ENCODE measurements at places on chromosomes 12 and 14. TPM values are rescaled to one million over a fixed set of nuclear protein-coding genes. Genes with fewer than 3 reads are reported as not detected.

- no peaks in the 10 kb centered on the region for H3K36me3 ChIP-seq
- no peaks in the 10 kb centered on the region for H3K4me1 ChIP-seq
- H3K27ac ChIP-seq: no peak overlapping the region
- H3K4me3 ChIP-seq: no peak overlapping the region
- H3K27me3 ChIP-seq: peaks cover 9% of the 10 kb centered on the region
These were observed 59.8 kb downstream of the SERPINA3 start for GRCh38 chr14:94671870-94672444.

DNA sequence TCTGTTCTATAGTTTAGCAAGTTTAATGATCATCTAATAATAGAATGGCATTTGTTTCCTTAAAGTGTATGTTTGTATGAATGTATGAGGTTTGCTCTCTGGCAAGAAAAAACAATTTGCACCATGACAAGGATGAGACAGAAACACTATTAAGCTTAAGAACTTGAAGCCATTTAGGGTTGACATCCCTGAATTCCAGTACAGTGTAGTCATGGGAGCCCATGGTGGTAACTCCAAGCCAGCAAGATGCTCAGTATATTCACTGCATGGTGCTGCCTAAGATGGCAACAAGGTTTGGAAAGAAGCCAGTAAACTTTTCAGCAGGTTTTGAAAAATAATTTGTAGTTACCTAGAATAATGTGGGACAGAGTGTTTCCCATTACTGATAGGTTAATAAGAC lies 158.6 kb downstream of the PRIMA1 start:
- no peak overlapping the region for H3K4me3 ChIP-seq
- DNase-seq: no peak
- no peaks in the 10 kb centered on the region for H3K4me1 ChIP-seq
- no peaks in the 10 kb centered on the region for H3K36me3 ChIP-seq

DNA sequence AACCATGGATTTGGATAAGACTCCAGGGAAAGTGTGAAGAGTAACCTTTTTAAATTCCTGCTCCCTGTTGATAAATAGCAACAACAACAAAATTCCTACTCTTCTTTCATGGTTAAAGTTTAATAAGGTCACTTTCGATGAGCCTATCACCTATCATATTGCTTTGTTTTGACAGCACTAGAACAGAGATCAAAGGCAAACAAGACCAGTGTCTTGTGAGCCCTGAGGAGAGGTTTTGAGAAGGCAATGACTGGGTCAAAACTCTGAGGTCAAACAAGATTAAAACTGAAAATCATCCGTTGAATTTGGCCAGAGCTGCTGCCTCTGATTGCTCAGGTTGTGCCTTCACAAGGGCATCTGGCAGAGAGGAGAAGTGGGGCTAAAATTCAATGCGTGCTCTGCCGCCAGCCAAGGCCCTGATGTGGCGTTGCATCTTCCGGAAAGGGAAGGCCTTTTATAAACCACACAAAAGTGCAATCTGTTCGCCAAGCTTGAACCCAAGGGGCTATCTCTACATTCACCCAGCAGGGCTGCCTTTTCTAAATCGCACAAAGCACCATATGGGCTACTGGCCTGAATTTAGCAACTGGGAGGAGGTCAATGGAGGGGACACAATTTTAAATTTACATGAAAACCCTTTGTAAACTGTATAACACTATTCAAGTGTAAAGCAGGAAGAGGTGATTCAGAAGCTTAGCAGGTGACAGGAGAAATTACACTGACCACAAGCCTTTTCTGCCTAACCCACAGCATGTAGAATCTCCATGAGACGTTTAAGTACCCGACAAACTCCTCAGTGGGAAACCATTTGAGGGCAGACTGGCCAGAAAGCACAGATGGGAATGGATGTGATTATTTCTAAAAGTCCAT lies 140.8 kb downstream of the DAD1 start:
- DNase-seq: no peak
- H3K4me3 ChIP-seq: no peak overlapping the region
- no peaks in the 10 kb centered on the region for H3K4me1 ChIP-seq
- no peak overlapping the region for H3K27ac ChIP-seq

GRCh38 chr14:54662491-54663133 lies 95.7 kb downstream of the SAMD4A start:
- H3K27ac ChIP-seq: no peak overlapping the region
- H3K4me3 ChIP-seq: no peak overlapping the region
- no peak for DNase-seq
- no peaks in the 10 kb centered on the region for H3K4me1 ChIP-seq

- no peaks in the 10 kb centered on the region for H3K36me3 ChIP-seq
- DNase-seq: no peak
- H3K27me3 ChIP-seq: no peaks in the 10 kb centered on the region
- no peak overlapping the region for H3K4me3 ChIP-seq
These were observed 107.1 kb downstream of the SLC6A15 start for GRCh38 chr12:84805474-84805858.

- no peak for DNase-seq
These were observed 1.3 kb downstream of the SDR9C7 start for GRCh38 chr12:56932867-56933266.

DNA sequence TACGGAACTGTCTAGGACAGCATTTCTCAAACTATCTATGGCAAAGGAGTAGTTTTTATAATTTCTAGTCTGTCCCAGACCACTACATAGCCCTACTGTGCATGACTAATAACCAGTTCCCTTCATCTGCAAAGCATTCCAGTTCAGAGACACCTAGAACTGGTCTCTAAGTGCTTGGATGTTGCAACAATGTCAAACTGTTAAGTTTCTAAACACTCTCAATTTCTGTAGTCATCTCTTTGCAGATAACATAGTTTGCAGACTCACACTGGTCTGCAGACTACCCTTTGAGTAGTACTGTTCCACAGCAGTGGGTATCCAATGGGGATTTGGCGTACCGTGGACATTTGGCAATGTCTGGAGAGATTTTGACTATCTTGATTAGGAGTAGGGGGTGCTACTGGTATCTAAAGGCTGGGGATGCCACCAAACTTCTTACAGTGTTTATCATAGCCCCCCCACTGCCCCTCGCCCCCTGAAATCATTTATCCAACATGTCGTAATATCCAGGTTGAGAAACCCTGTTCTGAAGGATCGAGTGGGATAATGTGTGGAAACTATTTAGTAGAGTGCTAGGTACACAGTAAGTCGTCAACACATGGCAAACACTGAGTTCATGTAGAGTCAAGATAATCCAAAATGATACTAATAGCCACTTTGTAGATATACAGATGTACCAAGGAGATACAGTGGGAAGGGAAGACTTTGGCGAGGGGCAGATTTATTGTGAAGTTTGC lies 1.7 kb downstream of the C12orf76 start:
- no peak overlapping the region for H3K27ac ChIP-seq
- H3K4me1 ChIP-seq: peaks cover 53% of the 10 kb centered on the region
- H3K36me3 ChIP-seq: peaks cover 15% of the 10 kb centered on the region
- peak overlapping the region; percentile 89 for H3K4me3 ChIP-seq

DNA sequence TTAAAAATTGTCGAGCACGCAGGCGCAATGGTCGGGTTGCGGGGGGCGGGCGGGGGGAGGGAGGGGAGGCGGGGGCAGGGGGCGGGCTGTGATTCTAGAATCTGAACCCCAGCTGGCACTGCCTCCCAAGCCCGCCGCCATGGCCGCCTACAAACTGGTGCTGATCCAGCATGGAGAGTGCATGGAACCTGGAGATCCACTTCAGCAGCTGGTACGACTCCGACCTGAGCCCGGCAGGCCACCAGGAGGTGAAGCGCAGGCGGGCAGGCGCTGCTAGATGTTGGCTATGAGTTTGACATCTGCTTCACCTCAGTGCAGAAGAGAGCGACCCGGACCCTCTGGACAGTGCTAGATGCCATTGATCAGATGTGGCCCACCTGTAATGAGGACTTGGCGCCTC lies 118.4 kb downstream of the NTN4 start:
- H3K4me3 ChIP-seq: no peak overlapping the region
- H3K4me1 ChIP-seq: no peaks in the 10 kb centered on the region
- H3K36me3 ChIP-seq: no peaks in the 10 kb centered on the region
- no peak for DNase-seq
- H3K27me3 ChIP-seq: peaks cover 7% of the 10 kb centered on the region

DNA sequence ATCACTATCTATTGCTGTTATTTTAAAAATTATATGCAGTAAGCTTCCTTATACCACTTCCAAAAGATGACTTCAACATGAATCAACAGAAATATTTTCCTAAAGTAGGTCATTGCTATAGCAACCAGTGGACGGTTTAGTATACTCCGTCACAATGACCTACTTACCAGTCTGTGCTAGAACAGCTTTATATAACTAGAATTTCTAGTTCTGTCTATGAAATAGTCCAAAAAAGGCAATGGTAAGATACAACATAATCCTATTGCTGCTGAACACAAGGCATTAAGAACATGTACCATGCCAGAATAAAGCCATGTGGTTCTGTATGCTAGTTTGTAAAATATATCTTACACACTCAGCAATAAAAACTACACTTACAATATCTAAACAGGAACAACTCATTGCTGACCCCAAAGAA lies 40.7 kb upstream of the MTERF2 start:
- H3K4me3 ChIP-seq: no peak overlapping the region
- H3K27ac ChIP-seq: peak overlapping the region; percentile 59
- no peaks in the 10 kb centered on the region for H3K36me3 ChIP-seq
- H3K4me1 ChIP-seq: peaks cover 12% of the 10 kb centered on the region
- H3K27me3 ChIP-seq: no peaks in the 10 kb centered on the region

DNA sequence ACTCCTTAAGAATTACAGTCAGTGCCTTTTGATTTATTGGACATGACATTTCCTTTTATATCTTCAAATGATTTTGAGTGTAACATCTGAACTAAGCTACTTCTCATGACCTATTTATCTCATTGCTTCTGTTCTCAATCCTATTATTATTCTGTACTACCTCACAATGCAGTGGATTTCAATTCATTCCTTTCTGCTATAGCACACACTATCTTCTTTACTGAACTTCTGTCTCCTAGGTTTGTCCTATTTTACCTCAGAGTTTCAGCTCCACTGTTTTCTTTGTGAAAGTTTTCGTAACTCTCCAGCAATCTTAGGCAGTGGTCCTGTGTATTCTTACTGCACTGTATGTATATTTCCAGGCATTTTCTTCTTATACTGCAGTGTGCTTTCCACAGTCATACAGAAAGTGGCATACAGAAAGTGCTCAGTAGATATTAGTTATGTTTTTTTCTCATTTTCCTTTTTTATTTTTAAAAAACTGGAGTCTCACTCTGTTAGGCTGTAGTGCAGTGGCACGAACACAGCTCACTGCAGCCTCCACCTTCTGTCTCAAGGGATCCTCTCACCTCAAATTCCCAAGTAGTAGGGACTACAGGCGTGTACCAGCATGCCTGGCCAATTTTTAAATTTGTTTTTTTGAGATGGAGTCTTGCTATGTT lies 368.6 kb upstream of the RGS6 start:
- no peaks in the 10 kb centered on the region for H3K27me3 ChIP-seq
- H3K4me3 ChIP-seq: no peak overlapping the region
- no peak for DNase-seq
- peaks cover 14% of the 10 kb centered on the region for H3K4me1 ChIP-seq
- H3K27ac ChIP-seq: no peak overlapping the region

DNA sequence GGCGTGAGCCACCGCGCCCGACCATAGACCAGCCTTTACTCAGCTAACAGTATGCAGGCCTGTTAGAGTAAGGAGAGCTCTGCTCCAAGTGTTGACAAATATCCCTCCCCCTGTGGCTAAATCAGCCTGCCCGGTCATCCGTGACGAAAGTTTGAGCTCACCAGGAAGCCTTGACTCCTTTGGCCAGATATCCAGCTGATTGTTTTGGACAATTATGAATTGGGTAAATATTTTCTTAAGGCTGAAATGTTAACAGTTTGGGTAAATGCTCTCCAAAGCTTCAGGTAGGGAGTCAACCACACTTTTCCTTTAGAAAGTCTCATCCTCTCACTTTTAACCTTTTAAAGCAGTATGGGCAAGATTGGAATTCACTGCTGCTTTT lies 157.9 kb downstream of the PAWR start:
- H3K36me3 ChIP-seq: no peaks in the 10 kb centered on the region
- H3K4me1 ChIP-seq: no peaks in the 10 kb centered on the region
- no peak for DNase-seq
- H3K27me3 ChIP-seq: no peaks in the 10 kb centered on the region

DNA sequence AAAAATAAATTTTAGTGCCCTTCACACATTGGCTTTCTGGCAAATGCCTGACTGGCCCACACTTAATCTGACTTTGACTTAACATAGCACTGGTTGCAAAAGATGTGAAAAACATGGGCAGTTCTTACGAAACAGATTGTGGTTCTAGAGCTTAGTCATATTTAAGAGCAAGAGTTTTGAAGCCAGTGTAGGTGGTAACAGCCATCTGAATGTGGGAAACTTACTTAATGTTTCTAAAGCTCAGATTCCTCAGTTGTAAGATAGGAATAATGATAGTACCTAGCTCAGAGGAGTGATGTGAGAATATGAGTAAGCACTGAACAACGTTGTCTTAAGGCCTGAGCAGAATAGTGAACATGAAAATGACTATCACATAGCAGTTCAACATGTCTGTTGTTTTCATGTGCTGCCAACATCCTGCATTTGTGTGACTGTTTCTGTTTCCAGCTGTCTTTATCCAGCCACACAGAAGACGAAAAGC lies 262.7 kb downstream of the SYT1 start:
- no peaks in the 10 kb centered on the region for H3K27me3 ChIP-seq
- no peak for DNase-seq
- H3K27ac ChIP-seq: no peak overlapping the region
- no peaks in the 10 kb centered on the region for H3K36me3 ChIP-seq

DNA sequence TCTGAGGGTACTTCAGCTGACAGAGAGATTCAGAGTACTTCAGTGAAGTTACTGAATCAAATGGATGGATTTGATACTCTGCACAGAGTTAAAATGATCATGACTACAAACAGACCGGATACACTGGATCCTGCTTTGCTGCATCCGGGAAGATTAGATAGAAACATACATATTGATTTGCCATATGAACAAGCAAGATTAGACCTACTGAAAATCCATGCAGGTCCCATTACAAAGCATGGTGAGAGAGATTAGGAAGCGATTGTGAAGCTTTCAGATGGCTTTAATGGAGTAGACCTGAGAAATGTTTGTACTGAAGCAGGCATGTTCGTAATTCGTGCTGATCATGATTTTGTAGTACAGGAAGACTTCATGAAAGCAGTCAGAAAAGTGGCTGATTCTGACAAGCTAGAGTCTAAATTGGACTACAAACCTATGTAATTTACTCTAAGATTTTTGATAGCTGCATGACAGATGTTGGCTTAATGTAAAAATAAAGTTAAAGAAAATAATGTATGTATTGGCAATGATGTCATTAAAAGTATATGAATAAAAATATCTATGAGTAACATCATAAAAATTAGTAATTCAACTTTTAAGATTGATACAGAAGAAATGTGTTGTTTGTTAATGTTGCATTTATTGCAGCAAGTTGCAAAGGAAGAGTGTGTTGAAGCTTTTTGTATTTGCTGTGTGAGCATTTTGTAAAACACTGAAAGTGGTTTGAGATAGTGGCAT lies 136.1 kb upstream of the RAP1B start:
- DNase-seq: no peak
- no peak overlapping the region for H3K4me3 ChIP-seq
- H3K27me3 ChIP-seq: no peaks in the 10 kb centered on the region
- peaks cover 18% of the 10 kb centered on the region for H3K36me3 ChIP-seq

- no peak for DNase-seq
- H3K36me3 ChIP-seq: no peaks in the 10 kb centered on the region
- H3K4me1 ChIP-seq: peaks cover 6% of the 10 kb centered on the region
- H3K4me3 ChIP-seq: no peak overlapping the region
- H3K27ac ChIP-seq: no peak overlapping the region
These were observed 13.9 kb upstream of the CLEC4E start for GRCh38 chr12:8554451-8555195.

GRCh38 chr12:6547987-6548386 lies 7.9 kb downstream of the IFFO1 start:
- peaks cover 15% of the 10 kb centered on the region for H3K4me1 ChIP-seq
- peaks cover 25% of the 10 kb centered on the region for H3K36me3 ChIP-seq
- H3K27ac ChIP-seq: no peak overlapping the region
- H3K4me3 ChIP-seq: no peak overlapping the region
- no peaks in the 10 kb centered on the region for H3K27me3 ChIP-seq

Gene RAB3IP
- 25.0 TPM for total RNA-seq

Gene HRK
- total RNA-seq: not detected

Gene KRT82
- total RNA-seq: not detected

Gene CLEC4C
- total RNA-seq: not detected
